Ureter (tissue), 1 donor: ENCODE measurements at places on chromosomes 6 and 20.

DNA sequence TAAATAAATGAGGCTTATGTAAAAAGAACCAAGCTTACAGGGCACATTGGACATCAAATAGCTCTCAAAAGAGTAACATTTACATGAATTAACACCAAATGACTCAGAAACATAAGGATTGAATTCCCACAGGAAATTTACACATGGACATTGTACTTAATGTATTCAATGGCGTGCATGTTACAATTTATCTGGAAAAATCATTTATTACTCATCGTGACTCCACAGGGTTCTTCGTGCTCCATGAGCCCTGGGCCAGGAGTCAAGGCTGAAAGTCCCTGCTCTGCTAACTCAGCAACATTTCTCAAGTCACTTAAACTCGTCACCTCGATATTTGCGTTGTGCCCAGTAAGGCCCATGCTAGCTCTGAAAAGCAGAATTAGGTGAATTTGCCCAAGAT lies 158.5 kb downstream of the PHACTR1 start:
- no peak for DNase-seq

DNA sequence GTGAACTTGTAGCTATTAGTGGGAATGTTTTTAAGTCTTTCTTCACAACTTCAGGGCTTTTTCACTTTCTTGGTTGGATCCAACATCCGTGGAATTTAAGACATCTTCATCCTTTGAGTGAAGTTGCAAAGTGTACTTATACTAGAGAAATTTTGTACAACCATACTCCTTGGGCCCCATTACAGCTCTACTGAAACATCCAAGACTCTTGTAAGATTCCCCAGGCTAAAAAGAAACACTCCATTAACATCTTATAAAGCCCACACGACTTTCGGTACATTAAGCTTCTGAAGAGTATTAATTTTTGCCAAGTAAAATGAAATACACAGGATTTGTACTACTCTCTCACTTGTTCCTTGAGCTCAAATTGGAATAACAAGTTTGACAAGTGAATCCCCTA lies 5.4 kb downstream of the PCNA start:
- no peak for DNase-seq

DNA sequence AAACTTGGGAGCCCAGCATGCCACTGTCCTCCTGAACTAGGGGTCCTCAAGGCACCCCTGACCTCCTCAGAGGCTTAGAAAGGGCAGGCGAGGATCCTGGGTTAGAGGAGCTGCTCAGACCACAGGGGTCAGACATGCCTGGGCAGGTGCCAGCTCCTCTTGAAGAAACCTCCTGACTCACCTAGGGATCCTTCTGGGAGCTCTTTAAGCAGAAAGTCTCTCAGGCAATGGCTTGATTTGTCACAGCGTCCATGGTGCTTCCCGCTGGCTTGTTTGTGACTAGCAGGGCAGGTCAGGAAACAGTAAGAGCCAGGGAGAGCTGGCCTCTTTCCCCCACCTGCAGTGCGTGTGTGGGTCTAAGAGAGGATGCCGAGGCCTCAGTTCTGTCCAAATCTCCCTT lies 174.5 kb upstream of the SNX9 start:
- no peak for DNase-seq

GRCh38 chr6:71114986-71115385 lies 158.1 kb upstream of the B3GAT2 start:
- no peak for DNase-seq

DNA sequence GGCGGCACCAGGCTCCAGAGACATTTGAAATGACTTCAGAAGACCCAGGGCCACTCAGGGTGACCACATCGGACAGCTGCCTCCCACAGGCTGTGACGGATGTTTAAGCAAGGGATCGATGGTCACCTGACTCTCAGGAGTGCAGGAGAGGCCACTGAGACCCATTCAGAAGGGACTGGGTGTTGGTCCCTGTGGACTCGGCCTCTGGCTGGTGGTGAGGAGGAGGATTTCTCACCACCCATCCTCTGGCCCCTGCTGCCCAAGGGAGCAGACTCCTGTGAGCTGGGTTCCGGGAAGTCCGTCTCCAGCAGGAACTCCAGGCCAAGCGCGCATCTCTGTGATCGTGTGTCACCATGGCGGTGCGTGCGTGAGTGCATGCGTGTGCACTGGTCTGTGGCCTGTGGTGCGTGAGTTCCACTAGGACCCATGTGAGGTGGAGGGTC lies 25.5 kb downstream of the NPEPL1 start:
- no peak for DNase-seq

GRCh38 chr20:61915101-61915500 lies 150.6 kb downstream of the TAF4 start:
- no peak for DNase-seq

GRCh38 chr20:11906626-11907480 lies 10.8 kb upstream of the BTBD3 start:
- DNase-seq, result no peak
